Cardiac muscle cell (in vitro differentiated cells and primary cell): ENCODE measurements at places on chromosomes 6 and 20. TPM values are rescaled to one million over a fixed set of nuclear protein-coding genes. Genes with fewer than 3 reads are reported as not detected.

GRCh38 chr20:50274570-50275430 is 84.2 kb downstream of the CEBPB start:
- DNase-seq = no peak

DNA sequence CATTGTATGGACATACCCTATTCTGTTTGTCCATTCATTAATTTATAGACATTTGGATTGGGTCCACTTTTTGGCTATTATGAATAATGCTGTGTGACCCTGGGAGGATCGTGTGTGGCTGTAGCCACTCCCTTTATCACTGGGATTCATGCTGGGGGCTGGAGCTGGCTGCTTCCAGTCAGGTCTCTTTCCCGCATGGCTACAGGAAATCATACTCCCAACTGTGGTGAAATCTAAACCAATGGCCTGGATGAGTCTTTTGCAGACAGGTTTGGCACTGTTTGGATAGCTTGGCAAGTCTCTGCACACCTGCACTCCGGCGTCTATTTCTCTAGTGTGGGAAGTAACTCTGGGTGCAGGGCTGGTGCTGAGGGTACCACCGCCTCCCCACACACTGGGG is 80.4 kb downstream of the RIN2 start:
- DNase-seq = no peak

- DNase-seq = no peak
These were observed 422.7 kb downstream of the TFAP2B start for GRCh38 chr6:51241376-51241775.

GRCh38 chr6:31402324-31403282 is 792 bp upstream of the MICA start:
- no peak for DNase-seq

DNA sequence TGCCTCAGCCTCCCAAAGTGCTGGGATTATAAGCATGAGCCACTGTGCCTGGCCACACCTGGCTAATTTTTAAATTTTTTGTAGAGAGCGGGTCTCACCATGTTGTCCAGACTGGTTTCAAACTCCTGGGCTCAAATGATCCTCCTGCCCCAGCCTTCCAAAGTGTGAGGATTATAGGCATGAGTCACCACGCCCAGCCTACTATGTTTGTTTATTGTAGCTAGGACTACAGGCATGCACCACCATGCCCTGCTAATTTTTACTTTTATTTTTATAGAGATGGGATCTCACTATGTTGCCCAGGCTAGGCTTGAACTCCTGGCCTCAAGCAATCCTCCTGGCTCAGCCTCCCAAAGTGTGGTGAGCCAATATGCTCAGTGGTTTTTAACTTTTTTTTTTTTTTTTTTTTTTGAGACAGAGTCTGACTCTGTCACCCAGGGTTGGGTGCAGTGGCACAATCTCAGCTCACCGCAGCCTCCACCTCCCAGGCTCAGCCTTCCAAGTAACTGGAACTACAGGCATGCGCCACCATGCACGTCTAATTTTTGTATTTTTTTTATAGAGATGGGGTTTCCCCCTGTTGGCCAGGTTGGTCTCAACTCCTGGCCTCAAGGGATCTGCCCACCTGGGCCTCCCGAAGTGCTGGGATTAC is 12.0 kb upstream of the DDX43 start:
- DNase-seq = no peak

GRCh38 chr6:72048080-72048479 is 161.7 kb downstream of the RIMS1 start:
- no peak for DNase-seq

- DNase-seq = no peak
These were observed 35.5 kb downstream of the ABHD12 start for GRCh38 chr20:25355011-25355595.

CTAGE9 gene
- not detected in 2 replicates for polyA plus RNA-seq
